ENCODE measurements at places on chromosomes 13 and 19. TPM values are rescaled to one million over a fixed set of nuclear protein-coding genes. Genes with fewer than 3 reads are reported as not detected.

Gene CRX
- polyA plus RNA-seq = not detected

Gene KASH5
- polyA plus RNA-seq = not detected

Gene RRAS
- polyA plus RNA-seq = 31.8 TPM

Gene YJEFN3
- 2.8 TPM for polyA plus RNA-seq

Gene CBLC
- 0.15 TPM for polyA plus RNA-seq

Gene RNF225
- polyA plus RNA-seq = not detected

Gene RHPN2
- 1.2 TPM for polyA plus RNA-seq

Gene ZNF222
- polyA plus RNA-seq = 5.6 TPM

Gene C5AR1
- polyA plus RNA-seq = 1.5 TPM

Gene PEAK3
- 0.08 TPM for polyA plus RNA-seq

Gene ZNF729
- 0.16 TPM for polyA plus RNA-seq

- peak; percentile 77 for DNase-seq
Observed at GRCh38 chr13:33138441-33138840, 122.2 kb downstream of the KL start.

DNA sequence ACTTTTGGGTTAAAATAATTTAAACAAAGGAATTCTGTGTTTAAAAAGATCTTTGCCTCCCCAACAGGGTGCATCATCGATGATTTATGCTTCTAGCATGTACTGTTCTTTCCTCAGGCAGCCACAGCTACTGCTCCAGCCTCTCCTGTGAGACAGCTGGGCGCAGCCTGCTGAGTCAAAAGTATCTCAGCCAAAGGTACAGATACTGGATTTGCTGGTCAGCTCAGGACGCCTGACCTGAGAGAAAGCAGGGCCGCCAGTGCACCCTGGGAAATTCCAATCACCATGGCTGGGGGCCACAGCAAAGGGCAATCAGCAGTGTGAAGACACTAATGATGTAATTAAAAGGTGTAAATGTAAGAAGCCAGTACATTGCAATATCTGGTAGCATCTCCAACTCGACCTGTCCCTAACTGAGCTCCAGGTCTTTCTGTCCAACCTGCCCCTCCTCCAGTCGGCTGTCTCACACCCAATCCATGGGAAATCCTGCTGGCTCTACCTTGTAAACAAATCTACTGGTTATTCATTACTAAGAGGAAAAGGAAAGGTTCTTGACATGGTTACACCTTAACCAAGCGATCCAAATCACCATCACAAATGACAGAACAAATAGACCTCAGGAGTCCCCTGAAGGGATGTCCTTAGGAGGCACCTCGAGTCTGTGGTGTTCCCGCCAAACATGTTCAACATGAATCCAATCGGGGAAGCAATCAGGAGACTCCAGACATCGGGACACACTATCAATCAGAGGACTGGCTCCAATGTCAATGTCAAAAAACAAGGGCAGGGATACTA is 7.3 kb downstream of the OPA3 start:
- no peak for DNase-seq

DNA sequence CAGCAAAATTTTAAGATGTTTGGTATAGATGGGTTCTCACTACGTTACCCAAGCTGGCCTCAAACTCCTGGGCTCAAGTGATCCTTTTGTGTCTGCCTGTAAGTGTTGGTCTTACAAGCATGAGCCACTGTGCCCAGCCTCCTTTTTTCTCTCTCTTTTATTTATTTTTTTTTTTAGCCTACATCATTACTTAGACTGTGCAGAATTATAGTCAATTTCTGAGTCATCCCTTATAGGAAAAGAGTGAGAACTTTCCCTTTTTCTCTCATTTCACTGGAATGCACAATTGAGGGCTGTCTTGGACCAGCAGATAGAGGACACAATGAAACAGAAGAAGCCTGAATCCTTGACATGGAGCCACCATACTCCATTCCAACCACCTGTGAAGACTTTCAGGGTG is 13.3 kb downstream of the TSKS start:
- DNase-seq = no peak

DNA sequence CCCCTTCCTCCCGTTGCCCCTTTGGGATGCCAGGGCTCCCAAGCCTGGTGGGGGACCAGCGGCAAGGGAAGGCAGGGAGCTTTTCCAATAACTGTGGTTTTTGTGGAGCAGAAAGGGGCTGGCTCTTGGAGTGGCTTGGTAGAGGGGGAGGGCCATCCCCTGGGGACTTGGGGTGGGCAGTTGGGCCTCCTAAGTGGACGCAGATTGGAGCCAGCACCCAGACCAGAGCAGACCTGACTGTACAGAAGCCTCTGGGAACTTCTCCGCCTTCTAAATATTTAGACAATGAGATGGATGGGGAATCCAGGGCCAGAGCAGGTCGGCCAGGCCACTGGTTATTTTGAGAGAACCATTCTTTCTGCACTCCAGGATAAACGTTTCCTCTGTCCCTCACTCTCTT is 4.2 kb downstream of the PTGIR start:
- DNase-seq = no peak

DNA sequence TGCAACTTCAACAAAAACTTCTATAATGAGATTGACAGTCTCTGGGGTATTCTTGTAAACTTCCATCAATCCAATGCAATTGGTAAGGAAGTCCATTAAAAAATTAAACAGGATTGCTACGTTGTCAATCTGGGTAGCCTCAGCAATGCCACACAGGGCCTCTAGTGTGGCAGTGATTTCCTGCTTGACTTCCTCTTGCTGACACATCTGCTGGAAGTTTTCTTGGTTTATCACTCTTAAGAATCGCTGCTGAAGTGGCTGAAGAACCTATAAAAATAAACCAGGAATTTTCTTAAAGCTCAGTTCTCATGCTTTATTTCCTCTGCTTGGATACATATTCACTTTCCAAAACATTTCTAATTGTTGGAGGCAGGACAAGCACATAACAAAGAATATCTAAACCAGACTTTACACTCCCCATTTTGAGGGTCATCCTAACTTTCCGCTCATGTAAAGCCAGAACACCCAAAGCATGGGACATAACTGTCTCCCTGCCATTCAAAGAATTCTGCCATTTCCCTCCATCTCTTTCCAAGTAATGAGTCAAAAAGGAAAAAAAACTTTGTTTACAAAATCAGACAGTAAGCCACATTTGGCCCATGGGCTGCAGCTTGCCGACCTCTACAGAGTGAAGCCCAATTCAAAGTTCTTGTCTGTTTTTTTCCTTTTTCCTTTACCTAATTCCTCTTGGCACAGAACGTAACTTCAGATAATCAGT is 23.2 kb upstream of the EEF1AKMT1 start:
- DNase-seq = peak; percentile 59

GRCh38 chr19:33389421-33390100 is 16.1 kb downstream of the CEBPG start:
- no peak for DNase-seq

GRCh38 chr13:40667622-40667978 is 1.2 kb upstream of the FOXO1 start:
- no peak for DNase-seq

GRCh38 chr13:110637747-110638146 is 22.4 kb downstream of the NAXD start:
- DNase-seq = no peak

- DNase-seq = no peak
Observed at GRCh38 chr13:45257638-45258333, 56.9 kb upstream of the KCTD4 start.

DNA sequence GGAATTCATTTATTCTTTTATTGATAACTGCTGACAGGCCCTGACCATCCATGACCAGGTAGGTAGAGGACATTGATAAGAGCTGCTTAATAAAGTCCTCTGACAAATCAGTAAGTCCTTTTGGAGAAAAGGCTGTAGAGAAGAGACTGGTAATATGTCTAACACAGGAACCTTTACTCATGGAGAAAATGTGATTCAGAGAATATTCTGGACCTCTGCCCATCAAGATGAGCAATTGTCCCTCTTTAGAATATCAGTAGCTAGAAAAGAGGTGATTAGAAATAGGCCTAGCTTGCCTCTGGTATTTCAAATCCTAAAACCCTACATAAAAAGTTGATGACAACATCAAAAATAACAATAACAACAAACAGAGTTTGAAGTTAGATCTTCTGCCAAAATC is 642.3 kb downstream of the TBC1D4 start:
- DNase-seq = no peak

GRCh38 chr19:4354897-4355296 is 11.5 kb downstream of the MPND start:
- DNase-seq = no peak

DNA sequence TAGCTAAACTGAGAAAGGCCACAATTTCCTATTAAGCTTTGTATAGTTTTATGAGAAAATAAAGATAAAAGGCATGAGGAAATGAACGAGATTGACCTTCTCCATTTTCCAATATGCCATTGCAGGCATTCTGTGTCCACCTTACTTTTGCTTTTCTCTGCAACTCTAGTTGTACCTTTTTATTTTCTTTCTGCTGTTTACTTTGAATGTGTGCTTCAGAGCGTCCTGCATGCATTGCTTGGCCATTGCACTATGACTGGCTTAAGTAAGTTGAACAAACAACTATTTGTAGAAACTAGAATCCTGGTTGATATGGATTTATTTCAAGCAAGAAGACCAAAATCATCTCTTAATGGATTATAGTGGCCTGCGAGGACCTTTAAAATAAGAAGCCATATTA is 510.3 kb downstream of the GPC6 start:
- DNase-seq = no peak

DNA sequence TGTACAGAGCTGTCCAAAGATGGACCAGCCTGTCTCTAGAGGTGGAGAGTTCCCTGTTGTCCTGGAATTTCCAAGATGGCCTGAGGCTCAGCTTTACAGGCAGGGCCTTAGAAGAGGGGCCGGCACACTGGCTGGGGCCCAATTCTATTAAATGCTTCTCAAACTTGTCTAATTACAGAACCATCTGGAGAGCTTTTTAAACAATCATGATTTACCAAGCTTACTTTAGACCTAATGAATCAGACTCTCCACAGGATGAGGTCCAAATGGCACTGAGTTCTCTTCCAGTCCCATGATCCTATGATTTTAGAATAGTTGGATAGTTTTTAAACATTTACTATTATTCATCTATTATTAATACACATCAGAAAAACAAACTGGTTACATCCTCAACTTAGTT is 123.5 kb downstream of the DNAJC3 start:
- no peak for DNase-seq

DNA sequence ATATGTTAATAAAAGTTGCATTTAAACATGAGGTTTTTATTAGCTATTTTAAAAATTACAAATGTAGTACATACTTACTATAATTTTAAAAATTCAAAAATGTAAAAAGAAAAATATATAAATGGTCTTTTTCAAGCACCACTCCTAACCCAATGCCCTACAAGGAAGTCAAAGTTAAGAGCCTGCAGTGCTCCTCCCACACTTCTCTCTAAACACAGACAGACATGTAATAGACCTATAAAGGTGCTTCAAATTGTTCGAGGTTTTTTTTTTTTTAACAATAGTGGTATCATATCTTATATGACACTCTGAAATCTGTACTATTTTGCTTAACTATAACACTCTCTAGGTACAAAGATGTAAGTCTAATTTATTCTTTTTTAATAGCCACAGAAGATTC is 25.4 kb downstream of the VWA8 start:
- no peak for DNase-seq

- no peak for DNase-seq
Observed at GRCh38 chr13:28622286-28622685, 36.6 kb upstream of the POMP start.

DNA sequence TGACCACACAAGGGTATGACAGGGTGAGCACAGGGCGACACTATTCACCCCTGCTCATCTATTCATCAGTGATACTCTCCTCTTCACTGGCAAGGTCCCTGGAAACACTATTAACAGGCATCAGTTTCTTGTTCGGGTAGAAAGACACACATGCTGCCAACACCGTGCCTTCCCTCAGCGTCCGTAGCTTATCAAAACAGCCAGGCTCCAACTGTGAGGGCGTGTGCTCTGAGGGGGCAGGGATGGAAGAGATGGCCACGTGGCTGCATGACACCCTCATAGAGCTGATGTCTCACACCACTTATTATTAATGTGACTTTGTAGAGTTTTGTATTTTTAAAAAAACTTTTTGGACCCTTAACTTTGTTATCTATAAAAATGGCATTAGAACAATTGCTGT is 160.3 kb downstream of the ITGBL1 start:
- no peak for DNase-seq

- no peak for DNase-seq
Observed at GRCh38 chr19:30567536-30568232, 195.5 kb downstream of the ZNF536 start.

DNA sequence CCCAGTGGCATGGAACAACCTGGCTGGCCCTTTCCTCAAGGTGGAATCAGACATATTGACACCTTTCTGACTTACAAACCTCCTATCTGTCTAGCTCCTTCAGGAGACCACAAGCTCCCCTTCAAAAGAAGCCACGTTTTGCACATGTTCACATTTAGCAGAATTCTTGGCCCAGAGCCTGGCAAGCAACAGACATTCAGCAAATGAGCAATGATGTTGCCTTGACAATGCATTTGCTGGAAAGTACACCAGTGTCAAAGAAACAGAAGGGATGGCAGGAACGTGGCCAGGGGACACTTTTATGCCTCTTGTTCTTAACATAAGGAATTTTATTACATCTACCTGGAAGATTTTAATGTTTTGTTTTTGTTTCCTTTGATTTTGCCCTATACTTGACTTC is 85.5 kb upstream of the FGF14 start:
- peak; percentile 2 for DNase-seq

GRCh38 chr13:84705982-84706710 is 823.9 kb upstream of the SLITRK1 start:
- no peak for DNase-seq

GRCh38 chr13:39811696-39812095 is 156.2 kb downstream of the COG6 start:
- no peak for DNase-seq

DNA sequence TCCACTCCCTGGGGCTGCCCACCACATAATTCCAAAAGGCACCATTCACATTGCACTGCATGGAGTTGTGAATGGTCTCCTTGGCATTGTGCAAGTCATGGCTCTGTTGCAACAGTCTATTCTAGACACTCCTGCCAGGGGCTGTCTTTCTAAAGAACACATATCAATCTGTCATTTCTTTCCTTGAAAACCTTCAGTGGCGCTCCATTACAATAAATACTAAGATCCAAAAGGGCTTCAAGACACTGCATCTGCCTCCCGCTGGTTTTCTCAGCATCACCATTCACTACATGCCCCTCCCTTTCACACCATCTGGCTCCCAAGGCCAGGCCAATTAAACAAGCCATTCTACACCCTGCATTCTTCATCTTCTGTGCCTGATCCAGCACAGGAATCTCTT is 32.2 kb upstream of the TM9SF2 start:
- no peak for DNase-seq

DNA sequence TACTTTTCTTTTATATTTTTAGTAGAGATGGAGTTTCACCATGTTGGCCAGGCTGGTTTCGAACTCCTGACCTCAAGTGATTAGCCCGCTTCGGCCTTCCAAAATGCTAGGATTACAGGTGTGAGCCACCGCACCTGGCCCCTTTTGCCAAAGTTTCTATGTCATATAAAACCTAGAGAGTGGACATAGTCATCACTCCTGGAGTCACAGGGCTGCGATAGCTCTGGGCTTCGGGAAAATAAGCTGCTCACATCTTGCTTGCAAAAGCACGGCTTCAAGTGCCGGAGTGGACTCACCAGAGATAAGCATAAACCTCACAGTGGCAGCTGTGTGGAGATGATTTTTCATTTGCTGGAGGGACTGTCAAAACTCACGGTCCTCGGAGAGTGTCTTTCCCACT is 171.2 kb downstream of the TEX29 start:
- no peak for DNase-seq

Data from muscle of back (tissue), 13 donors.